ENCODE measurements at places on chromosomes 1 and 21.

GRCh38 chr1:41479000-41479807, 5.3 kb downstream of the EDN2 start:
- no peak for DNase-seq

DNA sequence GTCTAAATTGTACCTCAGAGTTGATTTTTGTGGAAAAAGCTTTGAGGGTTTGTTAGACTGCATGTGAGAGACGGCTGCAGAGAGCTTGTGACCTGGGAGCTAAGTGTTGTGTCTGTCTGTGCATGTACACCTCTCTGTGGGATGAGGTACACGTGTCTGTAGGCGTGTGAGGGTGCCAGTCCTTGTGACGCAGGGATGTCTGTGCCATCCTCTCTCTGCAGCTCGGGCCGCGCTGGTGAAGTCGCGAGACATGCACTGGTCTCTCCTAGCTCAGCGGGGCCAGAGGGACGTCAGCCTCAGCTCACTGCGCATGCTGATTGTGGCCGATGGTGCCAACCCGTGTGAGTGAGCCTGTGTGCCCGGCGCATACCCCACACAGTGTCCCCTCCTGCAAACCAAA, 66.6 kb downstream of the S100B start:
- DNase-seq: no peak

DNA sequence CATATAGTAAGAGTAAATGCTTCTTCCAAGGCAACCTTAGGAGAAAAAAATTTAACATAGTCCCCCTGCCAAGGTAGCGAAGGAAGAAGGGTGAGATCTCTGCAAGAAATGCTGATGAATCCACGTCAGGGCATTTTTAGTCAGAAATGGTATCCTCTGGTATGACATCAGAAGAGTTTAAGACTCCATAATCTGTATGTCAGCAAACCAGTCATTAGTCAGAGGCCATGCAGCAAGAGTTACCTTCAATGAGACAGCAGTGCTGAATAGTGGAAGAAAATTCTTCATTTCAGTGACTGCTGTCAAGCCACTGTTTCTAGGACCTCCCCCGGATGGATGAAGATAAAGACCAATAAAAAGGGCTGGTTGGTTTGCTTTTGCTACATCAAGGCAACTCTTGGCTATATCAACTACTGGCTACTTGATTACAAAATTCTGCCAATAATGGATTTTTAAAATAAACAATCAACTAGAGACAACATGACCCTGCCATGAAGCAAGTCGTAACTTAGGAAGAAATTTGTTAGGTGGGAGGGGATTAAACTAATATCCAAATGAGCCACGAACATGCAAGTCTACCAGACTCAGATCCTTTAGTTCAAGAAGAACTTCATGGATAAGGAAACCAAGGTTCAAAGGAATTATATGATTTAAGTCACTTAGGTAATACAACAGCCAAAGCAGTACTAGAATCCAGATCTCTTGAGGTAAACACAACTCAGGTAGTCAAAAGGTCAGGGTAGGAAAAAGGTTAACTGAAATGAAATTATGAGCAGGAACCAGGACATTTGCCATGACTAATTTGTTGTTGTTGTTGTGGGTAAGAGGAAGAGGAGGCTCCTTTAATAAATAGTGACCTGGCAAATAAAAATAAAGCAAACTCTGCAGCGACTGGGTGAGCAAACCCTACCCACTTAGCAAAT, 25.6 kb upstream of the GUCA2A start:
- no peak for DNase-seq

DNA sequence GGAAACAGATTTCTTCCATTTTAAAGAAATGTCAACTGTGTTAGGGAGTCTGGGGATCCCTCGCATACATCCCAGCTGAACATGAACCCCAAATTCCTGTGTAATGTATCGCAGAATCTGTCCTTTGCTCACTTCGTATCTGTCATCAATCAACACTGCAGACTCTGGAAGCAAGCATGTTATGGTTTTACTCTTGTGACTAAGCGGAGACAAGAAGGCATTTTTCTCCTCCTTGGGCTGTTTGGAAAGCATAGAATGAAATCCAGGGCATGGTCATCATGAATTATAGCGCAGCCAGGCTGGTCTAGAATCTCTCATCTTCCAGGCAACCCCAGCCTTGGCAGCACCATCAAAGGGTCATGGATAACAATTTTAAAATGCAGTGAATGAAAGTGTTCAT, 290.2 kb downstream of the KIF26B start:
- DNase-seq: no peak

DNA sequence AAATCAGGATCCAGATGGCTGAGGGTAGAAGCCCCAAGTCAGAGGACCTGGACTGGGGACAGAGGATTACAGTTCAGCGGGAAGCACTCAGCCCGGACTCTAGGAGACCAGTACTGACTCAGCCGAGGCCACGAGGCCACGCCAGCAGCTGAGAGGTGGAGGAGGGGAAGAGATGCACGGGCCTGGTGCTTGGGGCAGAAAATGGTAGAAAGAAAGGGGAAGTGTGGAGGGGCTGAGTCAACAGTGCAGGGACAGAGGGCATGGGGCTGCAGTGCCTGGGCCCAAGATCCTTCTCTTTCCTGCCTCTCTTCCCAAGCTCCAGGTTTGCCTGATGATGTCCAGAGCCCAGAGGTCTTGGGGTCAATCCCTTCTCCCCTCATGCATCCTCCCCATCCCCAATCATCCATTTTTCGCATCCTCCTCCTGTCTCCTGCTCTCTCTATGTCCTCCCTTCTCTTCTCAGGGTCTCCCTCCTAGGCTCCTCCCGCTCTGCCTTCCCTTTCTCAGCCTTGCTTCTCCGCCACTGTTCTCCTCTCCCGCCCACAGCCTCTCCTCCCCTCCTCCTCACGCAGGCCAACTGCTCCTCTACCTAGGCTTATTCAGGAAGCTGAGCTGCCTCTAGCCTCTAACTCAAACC, 7.7 kb downstream of the ARHGEF2 start:
- DNase-seq: no peak

DNA sequence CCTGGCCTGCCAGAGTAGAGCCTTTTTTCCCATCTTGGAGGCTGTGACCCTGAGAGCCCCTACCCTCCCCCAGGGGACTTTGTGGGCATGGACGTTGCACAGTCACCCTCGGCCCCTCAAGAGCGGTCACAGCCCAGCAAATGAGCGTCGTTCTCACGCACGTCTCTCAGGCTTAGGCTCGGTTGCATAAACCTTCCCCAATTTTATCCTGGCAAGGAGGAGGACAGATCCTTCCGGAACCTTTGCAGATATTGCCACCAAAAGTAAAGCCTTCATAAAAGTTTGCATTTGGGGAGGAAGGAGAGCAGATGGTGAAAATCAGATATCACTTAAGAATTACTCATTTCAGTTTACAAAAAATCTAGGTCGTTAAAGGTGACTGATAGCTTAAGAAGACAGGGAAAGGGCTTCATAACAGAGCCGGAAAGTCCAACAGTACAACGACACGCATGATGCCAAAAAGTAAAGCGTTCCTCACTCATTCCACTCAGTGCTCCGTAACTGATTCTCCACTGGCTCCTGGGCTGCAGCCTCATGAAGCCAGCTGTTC, 29.3 kb downstream of the PDE9A start:
- no peak for DNase-seq

GRCh38 chr1:107141491-107142126, 770 bp downstream of the NTNG1 start:
- DNase-seq: no peak

DNA sequence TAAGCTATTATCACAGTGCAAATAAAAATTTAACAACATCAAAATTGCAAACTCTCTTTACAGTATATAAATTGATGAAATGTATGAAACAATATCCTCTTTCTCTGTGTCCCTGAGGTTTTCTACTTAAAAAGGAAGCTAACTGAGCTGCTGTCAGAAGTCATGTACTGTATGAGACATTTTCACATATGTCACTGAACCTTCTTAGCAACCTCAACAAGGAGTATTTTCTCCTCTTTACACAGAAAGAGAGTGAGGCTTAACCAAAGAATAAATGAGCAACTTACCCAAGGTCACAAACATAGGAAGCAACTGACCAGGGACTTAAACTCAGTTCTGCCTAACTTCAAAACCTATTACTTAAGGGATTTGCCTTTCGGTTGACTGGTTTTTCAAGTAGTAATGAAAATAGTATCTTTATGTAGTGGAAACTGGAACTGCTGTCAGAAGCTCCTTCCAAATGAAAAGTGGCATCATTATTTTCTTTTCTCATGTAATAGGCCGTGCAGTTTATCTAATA, 288.9 kb downstream of the LRRIQ3 start:
- DNase-seq: no peak

DNA sequence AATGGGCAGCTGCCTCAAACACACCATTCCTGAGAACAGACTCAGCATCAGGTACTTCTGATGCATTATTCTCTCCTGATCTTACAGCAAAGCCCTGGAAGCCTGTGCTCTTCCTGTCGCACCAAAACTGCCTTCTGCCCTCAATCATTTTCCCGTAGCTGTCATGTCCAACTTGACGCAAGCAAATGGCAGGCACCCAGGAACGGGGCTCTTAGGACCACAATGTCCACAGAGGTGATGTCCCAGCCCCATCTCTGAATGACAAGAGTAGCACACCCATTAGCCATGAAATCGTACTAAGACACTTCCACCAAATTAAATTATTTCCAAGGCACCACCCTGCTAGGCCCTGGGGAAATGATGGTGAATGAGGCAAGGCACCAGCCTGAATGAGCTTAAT, 47.1 kb downstream of the PTPN14 start:
- no peak for DNase-seq

GRCh38 chr1:64243757-64244080, 40.3 kb downstream of the UBE2U start:
- DNase-seq: no peak

GRCh38 chr21:37415939-37416338, 49.4 kb downstream of the DYRK1A start:
- no peak for DNase-seq

DNA sequence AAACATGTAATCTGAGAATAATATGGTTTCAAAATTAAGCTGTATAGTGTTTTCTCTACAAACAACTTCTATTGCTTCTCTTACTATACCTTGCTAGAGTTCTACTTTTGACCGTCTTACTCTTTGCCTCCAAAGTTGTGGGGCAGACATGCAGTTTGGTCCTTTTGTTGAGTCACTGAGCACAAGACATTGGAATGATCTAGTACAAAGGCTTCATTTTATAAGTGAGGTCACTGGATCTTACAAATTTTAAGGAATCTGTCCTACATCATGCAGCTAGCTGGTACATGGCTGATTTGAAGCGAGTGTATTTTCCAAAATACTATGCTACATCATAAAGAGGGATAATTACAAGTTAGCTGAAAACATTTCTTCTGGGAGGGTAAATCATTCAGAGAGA, 28.8 kb downstream of the OR10J1 start:
- no peak for DNase-seq

DNA sequence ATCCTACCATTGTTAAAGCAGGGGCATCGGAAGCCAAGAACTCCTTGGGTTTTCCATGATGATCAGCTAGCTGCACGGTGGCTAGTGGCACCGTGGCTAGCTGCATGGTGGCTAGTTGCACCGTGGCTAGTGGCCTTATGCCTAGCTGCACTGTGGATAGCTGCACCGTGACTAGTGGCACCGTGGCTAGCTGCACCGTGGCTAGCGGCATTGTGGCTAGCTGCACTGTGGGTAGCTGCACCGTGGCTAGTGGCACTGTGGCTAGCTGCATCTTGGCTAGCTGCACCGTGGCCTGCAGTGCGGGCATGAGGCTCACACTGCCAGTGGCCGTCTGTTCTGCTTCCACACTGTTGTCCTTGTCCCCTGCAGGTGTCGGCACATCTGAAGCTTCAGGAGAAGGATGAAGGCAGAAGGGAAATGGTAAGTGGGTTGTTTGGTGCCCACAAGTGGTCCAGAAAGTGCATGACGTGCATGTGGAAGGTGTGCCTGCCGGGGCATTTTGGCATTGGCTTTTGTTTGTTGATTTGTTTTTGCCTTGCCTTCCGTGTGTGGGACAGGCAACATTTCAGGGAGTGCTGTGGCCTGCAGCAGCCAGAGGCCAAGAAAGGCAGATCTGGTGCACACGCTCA, 38.6 kb downstream of the TFF3 start:
- DNase-seq: no peak

GRCh38 chr1:83912876-83913275, 86.1 kb downstream of the TTLL7 start:
- DNase-seq: no peak

DNA sequence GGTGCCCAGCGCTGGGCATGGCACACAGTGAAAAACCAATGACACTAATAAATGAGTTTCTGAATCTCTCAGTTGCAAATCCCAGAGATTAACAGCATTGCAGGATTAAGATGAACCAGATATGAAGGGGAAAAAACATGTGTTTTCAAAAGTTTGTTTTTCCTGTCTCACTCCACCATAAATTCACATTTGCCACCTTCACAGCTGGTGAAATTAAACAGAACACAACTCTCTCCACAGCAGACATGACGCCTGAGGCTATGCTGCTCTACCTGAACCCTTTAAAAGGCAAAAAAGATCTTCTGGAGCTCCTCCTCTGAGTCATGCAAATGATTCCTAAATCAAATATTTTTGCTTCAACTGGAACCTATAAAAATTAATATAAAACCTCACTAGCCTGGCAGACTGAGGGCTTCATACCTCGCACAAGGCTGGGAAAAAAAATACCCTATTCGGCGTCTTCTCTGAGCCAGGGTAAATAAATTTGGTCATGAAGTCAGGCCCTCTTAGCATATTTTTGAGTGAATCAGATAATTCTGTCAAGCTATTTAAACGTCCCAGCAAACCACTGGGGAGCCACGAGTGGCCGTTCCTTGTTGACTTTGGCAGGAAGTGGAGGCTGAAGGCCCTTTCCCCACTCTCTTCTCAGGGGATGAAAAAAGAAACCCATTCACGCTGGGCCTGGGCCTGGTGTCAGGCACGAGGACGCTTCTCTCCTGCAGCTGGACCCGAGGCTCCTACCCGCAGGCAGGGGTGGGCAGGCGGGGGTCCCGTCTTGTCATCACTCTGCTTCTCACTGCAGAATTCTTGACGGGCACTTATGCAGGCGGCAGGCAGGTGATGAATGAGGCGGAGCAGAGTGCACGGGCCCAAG, 53.0 kb downstream of the DMRTB1 start:
- DNase-seq: no peak

DNA sequence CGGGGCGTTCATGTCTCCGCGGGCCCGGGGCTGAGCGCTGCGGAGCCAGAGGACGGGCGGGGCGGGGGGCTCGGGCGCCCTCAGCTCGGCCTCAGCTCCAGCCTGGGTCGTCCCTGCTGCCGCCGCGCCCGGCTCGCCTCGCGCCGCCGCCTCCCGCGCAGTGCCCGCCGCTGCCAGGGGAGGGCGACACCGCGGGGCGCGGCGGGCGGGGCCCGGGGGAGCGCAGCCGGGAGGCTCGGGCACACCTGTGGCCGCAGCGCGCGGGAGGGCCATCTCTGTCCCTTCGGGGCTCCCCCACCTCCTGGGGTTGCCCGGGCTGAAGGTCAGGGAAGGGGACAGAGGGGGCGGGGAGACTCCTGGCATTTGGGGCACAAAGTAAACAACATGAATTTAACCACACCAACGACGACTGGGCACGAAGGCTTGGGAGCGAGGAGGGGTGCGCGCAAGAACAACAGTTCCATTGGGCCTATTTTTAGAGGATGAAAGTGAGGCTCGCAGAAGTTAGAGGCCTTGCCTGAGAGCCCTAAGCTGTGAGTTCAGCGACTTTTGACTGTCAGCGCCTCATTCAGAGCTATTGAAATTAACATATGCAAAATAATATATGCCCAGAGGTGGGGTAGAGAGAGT, at the start of gene FAM131C:
Gene FAM131C (minus strand): TSS at position 162 of the 630 bp plus-strand sequence. CDS start 209 bp downstream, outside the sequence.
- DNase-seq: no peak
